KBM-7 (cell line): ENCODE measurements at places on chromosomes 2 and 18.
A peak's percentile ranks its signal among the peaks of the same experiment; 100 is the strongest.

DNA sequence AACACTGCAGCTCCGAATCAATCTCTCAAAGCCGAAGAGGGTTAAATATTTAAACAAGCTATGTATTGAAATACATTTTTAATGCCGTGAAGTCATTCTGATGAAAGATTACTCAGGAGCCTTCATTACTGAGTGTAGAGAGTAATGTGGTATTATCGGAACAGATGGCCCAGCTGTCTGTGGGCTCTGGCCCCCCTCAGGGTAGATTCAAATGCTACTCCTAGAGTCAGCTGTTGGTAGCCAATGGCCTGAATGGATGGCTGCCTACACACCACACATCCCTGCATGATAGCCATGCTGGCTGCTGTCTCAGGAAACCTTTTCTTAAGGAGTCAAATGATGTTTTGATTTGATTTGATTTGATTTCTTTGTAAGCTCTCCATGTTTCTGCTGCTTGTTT lies 732.3 kb upstream of the CELF4 start:
- DNase-seq = no peak

DNA sequence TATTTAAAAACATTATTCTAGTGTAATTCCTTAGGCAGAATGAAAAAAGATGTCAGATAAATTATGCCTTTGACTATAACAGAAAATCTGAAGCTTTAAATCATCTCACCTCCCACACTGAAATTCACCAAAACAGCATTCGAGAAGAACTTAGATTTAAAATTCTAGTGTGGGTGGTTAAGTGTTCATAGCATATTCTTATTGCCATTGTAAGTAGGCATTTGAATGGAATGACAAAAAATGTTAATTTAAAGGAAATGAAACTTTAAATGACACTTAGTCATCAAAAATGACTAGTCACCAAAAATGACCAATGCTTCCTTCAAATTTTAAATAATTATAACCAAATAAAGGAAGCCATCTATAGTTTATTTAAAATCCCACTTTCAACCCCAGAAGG lies 7.0 kb upstream of the ZNF407 start:
- DNase-seq = no peak

DNA sequence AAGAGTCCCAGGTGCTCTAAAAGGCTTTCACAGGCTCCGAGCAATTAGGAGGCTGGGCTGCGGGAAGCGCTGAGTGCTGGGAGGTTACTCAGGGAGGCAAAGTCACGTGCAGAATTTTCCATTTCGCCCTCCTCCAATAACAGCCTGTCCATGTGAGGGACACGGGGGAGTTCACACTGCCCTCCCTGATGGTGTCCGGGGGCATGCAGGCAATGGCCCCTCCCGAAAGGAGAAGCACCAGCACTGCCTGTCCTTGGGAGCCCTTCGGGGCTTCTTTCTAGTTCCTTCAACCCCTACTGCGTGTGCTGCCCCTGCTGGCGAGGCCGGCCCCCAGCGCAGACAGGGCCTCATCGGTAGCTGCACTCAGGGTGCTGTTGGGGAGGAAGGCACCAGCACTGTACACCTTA lies 63.1 kb upstream of the HPCAL1 start:
- no peak for DNase-seq

GRCh38 chr2:112880696-112881095 lies 30.3 kb upstream of the IL37 start:
- DNase-seq = no peak

GRCh38 chr2:195902857-195903256 lies 165.8 kb downstream of the DNAH7 start:
- DNase-seq = no peak

- no peak for DNase-seq
These were observed 64.2 kb upstream of the PID1 start for GRCh38 chr2:229335330-229335729.

GRCh38 chr2:68094111-68094510 lies 31.3 kb upstream of the C1D start:
- DNase-seq = no peak

DNA sequence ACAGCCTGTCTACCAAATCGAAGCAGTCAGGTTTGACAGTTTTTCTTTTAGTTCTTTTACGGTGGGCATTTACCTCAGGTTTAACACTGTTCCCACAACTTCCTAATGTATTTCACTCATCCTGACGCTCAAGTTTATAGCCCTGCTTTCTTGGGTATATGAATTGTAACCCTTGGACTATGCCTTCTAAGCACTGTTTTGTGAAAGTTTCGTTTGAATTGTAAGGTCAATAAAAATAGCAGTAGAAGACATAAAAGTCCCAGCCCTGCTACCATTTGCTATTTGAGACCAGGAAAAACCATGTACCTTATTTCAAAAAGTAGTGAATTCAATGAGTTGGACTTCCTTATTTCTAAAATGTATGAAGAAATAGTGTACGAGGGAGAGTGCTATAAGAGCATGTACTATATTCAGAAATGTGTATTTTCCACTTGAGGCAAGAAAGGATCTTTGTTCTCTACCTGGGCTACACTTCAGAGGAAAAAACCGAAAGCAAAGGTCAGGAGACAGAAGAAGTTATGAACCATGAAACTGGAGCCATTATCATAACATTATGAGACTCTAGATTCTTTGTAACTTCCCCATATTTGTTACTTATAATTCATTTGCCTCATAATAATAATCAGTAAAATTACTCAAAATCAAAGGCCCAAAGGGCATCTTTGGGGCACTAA lies 1.9 kb upstream of the ZC3H15 start:
- DNase-seq = peak; percentile 46

- DNase-seq = no peak
These were observed 44.6 kb downstream of the BAZ2B start for GRCh38 chr2:159571540-159572260.

DNA sequence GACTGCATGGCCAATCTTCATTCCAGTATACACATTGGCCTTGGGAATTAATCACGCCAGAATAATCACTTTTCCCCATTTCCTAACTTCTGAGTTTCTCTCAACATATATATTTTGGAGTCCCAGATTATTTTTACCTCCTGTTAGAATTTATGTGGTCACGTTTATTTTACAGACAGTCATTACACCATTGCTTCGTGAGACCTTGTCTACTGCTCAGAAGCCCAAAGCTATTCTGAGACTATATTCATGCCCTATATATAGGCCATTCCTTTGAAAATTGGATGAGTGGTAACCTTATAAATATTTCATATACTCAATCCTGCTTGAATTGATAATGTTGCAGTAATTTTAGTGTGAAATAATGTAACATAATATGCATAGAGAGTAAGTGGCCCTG lies 610.0 kb upstream of the CDH2 start:
- DNase-seq = no peak

- DNase-seq = peak; percentile 62
These were observed 67.7 kb downstream of the EPAS1 start for GRCh38 chr2:46364797-46365457.

DNA sequence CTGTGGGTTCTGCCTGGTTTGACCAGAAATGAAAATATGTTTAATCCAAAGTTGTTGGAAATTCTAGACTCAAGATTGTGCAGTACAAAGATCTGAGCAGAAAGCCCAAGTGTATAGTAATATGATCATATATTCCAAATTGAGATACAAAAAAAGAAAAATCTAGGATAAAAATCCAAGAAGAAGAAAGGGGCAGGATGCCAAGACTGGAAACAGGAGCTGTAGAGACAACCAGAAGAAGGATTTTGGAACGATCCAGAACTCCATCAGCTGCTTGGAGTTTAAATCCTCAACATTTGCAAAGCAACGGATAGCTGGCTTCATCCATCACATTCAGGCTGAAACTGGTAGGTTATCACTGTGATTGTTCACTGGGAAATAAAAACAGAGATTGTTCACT lies 333.6 kb upstream of the UBE2E3 start:
- DNase-seq = no peak

DNA sequence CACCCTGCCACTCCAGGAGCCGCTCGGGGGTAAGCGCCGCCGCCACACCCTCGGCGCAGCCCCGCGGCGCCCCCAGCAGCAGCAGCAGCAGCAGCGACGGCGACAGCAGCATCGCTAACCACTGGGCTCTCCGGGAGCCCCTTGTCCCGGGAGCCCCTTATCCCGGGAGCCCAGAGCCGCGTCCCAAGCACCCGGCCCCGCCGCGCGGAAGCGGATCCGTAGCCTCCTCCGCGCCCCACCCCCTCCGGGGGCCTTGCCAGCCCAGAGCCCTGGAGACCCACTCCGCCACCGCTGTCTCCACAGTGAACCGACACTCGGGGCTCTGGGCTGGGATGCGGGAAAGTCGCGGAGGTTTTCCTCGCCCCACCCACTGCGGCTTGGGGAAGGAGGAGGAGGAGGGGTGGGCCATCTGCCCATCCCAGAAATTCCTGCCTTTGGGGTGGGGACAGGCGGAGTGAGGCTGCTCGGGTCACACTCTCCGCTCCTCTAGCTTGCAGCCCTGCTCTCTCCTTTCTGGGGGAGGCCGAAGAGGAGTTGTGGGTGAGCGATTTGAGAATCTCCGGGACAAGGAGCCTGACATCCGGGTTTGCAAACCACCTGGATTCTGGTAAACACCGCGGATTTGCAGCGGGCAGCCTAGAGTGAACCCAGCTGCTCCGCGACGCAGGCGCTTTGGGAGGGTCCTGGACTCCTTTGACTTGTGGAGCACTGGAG lies at the start of gene PLA2R1:
Gene PLA2R1, minus strand, starts transcription at position 324 of the 714 bp plus-strand sequence. Its CDS starts 212 bp downstream, at position 112.
- DNase-seq = no peak

DNA sequence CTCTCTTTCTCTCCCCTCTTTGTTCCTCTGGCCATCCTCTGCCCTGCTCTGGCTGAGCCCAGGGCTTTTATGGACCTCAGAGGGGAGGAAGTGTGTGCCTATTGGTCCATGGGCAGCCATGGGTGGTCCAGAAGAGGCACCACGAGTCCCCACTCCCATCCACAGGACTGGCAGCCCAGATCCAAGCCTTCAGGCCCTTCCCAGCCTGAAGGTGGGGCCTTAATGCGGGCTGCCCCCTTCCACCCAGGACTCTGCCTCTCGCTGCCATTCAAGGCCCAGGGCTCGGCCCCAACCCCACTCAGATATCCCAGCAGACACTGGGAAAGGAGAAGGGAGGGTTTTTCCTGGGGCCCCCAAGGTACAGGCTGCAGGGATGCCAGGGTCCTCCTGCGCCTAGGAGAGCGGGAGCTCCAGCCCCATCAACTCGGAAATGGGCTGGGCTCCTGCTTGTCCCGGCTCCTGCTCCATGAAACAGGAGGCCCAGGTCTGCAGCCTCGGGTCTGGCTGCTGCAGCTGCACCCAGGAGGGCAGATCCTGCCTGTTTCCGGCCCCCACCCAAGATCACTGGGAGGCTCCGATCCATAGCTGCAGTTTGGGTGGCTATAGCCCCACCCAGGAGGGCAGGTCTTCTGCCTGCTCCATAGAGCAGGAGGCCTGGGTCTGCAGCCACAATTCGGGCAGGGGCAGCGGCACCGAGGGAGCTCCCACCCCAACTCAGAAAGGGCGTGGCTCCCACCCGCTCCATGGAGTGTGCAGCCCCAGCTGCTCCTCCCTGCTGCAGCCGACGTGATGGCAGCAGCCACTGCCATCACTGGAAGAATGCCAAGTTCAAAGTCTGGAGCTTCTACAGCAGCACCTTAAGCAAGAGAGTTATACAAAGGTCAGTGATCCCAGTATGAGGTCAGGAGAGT lies 116.6 kb upstream of the RBBP8 start:
- DNase-seq = no peak

DNA sequence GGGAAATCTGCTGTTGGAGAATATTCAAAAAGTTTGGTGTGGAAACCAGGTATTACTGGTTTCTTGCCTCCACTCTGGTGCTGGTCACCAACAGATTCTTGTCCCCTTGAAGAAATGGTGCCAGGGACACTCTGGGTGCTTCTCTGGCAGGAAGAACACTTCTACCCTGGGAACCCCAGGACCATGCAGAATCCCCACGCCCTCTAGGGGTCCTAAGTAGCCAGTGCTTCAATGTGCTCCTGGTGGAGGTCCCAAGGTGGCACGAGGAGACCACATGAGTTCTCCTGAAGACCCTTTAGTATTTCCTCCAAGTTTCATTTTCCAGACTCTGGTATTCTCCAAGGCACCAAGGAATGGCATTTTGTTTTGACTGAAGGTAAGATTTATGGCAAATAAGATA lies 380.6 kb downstream of the TSN start:
- DNase-seq = peak; percentile 66
